Activated CD4-positive, alpha-beta T cell treated with anti-CD3 and anti-CD28 coated beads for 1 hour (primary cell): ENCODE measurements at places on chromosomes 13 and 19.
A peak's percentile ranks its signal among the peaks of the same experiment; 100 is the strongest.

- DNase-seq: no peak
Measured at GRCh38 chr13:99828123-99828522, 143.4 kb downstream of the ZIC5 start.

DNA sequence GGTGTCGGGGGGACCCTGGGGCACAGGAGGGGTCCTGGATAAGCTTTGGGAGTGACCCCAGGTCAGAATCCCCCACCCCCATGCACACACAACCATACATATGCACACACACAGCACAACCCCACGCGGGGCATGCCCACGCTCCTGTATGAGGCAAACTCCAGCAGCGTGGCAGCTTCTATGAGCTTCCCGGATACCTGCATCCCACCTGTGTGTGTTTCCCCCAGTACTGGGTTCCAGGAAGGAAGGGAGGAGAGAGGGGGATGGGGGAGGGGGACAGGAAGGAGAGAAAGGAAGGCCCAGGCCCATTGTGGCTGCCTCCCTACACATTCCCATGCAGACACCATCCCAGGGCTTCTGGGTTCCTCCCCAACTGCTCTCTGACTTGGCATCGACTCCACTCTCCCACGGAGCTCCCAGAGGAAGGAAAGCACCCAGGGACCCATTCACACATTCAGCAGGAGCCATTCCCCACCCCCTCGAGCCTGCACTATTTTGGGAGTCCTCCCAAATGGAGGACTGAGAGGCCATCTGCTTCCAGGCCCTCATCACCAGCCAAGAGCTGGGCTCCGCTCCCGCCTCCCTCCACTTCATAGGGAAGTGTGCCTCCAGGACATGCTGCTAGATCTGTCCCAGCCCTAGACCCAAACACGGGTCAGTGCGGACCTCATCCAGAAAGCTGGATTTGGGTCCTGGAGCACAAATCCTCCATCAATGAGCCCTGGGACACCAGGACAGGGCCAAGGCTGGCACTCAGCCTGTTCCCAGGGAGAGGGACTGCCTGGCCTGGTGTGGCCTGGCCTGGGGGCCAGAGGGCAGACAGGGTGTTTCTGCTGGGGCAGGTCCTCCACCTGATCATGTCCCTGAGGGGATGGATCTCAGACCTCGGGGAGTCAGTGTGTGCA, 13.2 kb downstream of the PRR36 start:
- no peak for DNase-seq

DNA sequence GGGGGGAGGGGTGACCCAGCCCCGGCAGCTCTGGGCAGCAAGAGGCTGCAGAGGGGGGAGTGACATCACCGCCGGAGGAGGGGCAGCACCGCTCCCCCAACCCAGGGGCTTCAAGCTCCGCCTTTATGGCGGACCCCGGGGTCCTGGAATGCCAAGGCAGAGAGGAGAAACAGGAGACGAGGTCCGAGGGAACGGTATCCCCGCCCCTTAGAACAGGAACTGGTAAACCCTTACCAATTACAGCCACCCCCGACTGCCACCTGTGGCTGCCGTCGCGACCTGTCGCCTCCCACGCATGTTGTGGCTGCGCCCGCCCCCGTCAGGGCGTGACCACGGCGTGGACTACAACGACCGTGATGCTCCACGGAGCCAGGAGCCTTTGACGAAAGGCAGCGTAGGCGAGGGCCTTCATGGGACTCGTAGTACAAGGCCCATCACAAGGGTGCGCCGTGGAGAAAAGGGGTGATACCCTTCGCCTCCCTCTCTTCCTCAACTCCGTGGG, 4.1 kb upstream of the KCNC3 start:
- DNase-seq: peak; percentile 91

DNA sequence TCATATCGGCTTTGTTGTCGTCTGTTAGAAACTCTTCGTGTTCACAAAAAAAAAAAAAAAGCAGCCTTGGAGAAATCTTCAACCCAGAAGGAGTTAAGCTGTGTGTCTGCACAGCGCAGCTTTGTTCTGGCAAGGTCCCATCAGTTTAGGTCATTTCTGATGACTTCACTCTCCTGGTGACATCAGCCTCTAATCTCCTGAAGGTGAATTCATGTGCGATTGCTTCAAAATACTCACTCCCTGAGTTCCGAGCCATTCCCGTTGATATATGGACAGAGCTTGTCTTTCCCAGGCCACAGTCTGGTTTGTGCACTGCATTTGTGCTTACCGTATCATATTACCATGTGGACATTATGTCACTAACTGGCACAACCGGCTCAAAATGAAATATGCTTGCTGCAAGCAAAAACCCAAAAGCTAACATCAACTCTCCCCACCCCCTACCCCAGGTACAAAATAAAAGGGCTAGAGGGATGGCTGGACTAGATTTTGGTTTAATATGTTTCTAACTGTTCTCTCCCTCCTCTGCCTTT, 342.4 kb downstream of the KCNRG start:
- DNase-seq: no peak

DNA sequence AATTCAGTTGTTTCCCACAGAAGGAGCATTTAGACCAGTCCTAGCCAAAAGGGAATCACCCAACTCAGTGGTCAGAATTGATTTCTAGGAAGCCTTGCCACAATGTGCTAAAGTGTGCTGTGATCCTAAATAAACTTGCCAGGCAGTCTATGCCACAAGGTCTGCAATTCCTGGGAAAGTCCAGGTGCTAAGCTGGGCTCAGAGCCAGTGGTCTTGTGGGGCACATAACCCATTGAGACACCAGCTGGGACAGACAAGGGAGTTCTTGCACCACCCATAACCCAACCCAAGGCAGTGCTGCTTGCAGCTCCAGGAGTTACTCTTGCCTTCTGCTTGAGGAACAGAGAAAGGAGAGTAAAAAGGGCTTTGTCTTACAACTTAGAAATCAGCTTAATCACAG, 489.5 kb upstream of the SPRY2 start:
- DNase-seq: no peak

GRCh38 chr13:33003458-33004019, 12.7 kb upstream of the KL start:
- DNase-seq: no peak

GRCh38 chr19:54096617-54097106, 3.9 kb downstream of the OSCAR start:
- DNase-seq: no peak

DNA sequence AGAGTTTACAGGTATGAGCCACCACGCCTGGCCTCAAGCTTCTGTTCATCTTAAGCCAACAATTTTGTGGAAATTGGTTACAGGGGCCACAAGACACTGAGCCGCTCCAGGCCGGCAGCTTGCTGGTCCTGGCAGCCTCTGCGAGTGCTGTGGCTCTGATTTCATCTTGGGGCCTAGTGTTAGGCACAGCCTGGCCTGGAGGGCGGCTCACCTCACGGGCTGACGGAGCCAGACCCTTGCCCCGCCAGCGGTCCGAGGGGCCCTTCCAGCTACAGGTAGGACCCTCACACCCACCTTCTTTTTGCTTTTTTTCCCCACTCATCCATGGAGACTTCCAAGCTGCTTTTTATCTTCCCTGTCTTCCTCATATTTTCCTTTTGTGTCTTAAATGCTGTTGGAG, 8.6 kb downstream of the ZNF544 start:
- no peak for DNase-seq

- DNase-seq: no peak
Measured at GRCh38 chr13:113863524-113864272, at the start of gene GAS6. GAS6 (minus strand) TSS chr13:113864076; CDS start chr13:113863920, 156 bp downstream.

DNA sequence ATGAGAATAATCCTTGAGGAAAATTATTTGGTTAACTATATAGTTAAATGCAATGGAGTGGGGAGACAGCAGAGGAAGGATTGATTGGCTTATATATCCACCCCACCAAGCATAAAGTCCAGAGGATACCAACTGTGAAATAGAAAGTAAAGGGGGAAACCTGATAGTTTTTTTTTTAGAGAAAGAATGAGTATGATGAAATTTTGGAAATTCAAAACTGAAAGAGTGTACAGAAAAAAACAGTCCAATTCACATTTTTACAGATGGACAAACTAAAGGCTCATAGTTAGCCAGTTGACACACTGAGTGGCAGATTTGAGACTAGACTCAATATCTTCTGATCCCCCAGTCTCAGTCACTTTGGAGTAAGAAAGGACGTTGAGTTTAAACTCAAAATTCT, 51.1 kb downstream of the FNDC3A start:
- no peak for DNase-seq

DNA sequence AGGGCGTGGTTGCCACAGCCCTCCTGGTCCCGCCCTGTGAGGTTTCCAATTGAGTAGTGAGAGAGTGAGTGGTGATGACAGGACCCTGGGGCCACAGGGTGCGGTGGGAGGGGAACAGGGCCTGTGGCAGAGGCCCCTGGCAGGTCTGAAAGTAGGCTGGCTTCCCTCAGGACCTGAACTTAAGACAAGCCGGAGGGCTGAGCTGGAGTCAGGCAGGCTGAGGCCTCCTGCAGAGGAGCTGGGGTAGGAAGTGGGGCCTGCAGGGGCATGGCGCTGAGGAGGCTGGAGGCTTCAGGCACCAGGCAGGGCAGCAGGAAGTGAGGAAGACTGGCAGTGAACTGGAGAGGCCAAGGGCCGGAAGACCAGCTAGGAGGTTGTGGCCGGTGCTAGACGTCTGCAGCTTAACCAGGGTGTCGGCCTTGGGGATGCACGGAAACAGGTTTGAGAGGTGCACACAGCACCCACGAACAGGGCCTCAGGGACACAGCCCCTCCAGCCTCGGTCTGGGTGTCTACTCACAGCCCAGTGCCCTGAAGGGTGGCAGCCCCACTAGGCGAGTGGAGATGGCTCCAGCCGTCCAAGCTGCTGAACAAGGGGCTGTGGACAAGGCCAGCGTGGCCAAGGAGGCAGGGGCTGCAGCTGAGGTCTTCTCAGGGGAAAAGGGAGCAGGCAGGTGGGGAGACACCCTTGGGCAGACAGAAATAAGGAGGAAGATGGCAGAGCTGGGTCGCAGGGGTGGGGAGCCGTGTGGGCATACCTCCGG, 17.8 kb downstream of the POP4 start:
- no peak for DNase-seq

DNA sequence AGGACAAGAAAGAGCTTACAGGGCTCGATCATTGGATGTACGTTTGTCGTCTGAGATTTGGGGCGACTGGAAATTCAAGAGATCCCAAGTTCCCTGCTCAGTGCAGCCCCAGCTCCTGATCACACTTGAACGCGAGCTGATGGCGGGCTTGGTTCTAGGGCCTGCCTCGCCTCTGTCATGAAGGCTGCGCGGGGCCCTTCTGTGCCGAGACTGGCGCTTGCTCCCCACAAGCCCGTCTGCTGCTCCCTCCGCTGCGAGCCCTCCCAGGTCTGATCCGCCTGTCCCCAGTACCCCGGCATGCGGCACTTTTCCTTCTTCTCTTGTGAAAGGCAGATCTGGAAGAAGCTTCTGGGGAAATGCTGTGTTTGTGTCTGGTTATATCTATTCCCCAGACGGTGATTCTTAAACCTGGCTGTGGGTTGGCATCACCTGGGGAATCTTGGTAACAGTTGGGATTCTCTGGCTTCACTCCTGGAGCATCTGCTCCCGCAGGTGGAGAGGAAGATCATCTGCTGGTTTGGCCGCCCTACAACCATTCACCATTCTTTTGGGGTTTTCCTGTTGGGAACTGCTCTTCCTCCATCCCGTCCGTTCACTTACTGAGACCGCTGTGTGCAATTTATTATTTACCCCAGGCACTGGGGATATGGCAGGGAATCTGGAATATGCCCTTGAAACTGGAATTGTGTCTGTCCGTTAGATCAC, 43.6 kb downstream of the SIPA1L3 start:
- no peak for DNase-seq

- no peak for DNase-seq
Measured at GRCh38 chr19:57317503-57317902, 2.8 kb upstream of the ZNF543 start.

- DNase-seq: no peak
Measured at GRCh38 chr13:109869312-109870237, 83.2 kb upstream of the IRS2 start.

DNA sequence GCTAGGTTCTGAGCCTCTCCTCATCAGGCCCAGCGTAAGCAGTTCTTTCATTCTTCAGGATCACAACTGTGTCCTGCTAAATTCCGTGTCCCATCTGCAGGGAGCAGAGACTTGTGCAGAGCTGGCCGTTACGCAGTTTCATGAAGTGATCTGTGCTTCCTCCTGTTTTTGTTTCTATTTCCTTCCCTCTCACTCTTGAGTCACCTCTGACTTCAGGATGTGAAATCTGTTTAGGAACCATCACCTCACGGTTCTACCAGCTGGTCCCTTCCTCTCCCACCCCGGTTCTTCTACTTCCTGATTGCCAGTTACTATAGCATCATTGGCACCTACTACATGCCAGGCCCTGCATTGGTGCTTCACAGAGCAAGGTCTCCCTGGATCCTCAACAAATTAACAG, 8.5 kb downstream of the MAU2 start:
- DNase-seq: no peak

GRCh38 chr19:16890461-16891184, 1.8 kb downstream of the F2RL3 start:
- no peak for DNase-seq

- DNase-seq: no peak
Measured at GRCh38 chr13:87274209-87274819, 396.9 kb upstream of the SLITRK5 start.

DNA sequence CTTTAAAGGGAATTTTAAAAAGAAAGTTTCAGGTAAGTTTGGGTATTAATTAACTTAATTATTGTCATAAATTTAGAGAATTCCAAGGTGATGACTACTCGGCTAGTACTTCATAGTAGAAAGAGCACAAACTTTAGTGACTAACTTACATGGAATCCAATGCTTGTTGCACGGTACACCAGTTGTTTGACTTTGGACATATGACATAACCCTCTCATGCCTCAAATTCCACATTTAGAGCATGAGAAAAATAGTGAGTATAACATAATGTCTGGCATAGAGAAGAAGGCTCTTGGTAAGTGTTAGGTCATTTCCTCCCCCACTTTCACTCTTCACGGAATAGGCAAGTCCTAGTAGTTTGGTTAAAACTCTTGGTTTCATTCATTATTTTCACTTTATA, 1249.4 kb upstream of the SLC10A2 start:
- no peak for DNase-seq

- DNase-seq: no peak
Measured at GRCh38 chr13:24307211-24308067, 1.9 kb upstream of the C1QTNF9 start.

DNA sequence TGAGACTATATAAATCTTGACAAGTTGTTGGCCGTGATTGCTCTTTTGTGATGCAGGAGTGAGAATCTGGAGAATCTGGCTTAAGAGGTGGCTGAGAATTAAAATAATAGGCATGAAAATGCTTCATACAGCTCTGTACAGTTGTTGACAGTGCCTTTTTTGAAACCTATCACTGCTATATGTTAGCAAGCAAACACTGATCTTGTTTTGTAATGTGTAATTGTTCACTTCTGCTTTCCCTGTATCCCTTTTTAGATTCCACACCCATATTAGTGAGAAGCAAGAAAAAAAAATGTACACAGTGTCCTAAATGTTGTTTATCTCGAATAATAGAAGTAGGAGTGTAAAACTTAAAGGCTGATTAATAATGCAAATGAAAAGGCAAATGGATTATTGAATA, 31.1 kb downstream of the ITM2B start:
- DNase-seq: no peak
